ENCODE measurements at places on chromosomes 3 and 15. TPM values are rescaled to one million over a fixed set of nuclear protein-coding genes. Genes with fewer than 3 reads are reported as not detected.

ZIC4 gene
- 4.5 TPM for total RNA-seq

ADAMTSL3 gene
- total RNA-seq = not detected

PLA2G4E gene
- total RNA-seq = not detected

VIPR1 gene
- total RNA-seq = not detected

PRSS50 gene
- total RNA-seq = 0.35 TPM

COPG1 gene
- 116 TPM for total RNA-seq
